CD4-positive, alpha-beta T cell (primary cell): ENCODE measurements at places on chromosomes 4 and X. TPM values are rescaled to one million over a fixed set of nuclear protein-coding genes. Genes with fewer than 3 reads are reported as not detected.

DNA sequence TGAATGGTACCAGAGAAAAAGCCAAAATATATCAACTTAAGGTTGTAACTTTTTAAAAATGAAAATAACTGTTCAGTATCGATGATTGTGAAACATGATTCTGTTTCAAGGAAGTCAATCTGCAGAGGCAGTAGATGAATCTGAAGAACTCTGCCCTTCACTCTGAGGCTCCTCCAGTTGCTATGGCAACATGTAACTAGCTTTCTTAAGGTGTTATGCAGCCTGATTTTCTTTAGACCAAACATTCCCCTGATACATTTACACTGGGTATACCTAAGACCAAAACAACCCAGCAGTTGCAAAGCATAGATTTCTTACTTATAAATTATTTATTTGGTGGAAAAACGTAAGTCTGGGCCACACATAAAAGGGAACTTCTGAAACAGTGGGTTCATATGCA, 133.6 kb upstream of the RASGEF1B start:
- H3K4me3 ChIP-seq = no peak overlapping the region
- no peak overlapping the region for H3K27ac ChIP-seq
- DNase-seq = no peak
- H3K36me3 ChIP-seq = no peaks in the 10 kb centered on the region

- DNase-seq = no peak
- H3K27ac ChIP-seq = no peak overlapping the region
- no peaks in the 10 kb centered on the region for H3K36me3 ChIP-seq
- H3K27me3 ChIP-seq = peaks cover 4% of the 10 kb centered on the region
Observed at GRCh38 chr4:151475035-151475714, 66.2 kb downstream of the FHIP1A start.

- no peak overlapping the region for H3K27ac ChIP-seq
- no peaks in the 10 kb centered on the region for H3K4me1 ChIP-seq
- no peaks in the 10 kb centered on the region for H3K36me3 ChIP-seq
Observed at GRCh38 chr4:73343432-73343831, 60.7 kb upstream of the ALB start.

DNA sequence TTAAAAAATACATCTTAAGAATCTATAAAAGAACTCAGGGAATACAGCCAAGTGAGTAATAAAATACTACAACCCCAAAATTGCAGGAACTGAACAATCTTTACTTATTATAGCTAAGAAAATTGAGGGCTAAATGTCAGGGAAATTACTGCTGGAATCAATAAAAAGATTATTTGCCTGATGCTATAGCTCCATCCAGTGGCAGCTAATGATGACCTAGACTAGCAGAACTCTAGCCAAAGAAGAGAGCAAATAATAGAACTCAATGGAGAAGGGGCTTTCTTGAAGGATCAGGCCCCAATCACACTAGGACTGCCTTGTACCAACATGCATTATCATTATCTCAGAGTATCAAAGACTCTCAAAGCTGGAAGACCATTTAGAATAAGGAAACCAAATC, 85.0 kb upstream of the FAM241A start:
- H3K36me3 ChIP-seq = no peaks in the 10 kb centered on the region
- no peak overlapping the region for H3K4me3 ChIP-seq
- H3K27me3 ChIP-seq = no peaks in the 10 kb centered on the region
- no peak for DNase-seq
- H3K4me1 ChIP-seq = no peaks in the 10 kb centered on the region
- no peak overlapping the region for H3K27ac ChIP-seq

- H3K27me3 ChIP-seq = no peaks in the 10 kb centered on the region
- H3K27ac ChIP-seq = no peak overlapping the region
- DNase-seq = no peak
- no peaks in the 10 kb centered on the region for H3K4me1 ChIP-seq
- no peak overlapping the region for H3K4me3 ChIP-seq
Observed at GRCh38 chr4:144658015-144658567, 12.1 kb downstream of the HHIP start.

- H3K4me3 ChIP-seq = no peak overlapping the region
- peaks cover 11% of the 10 kb centered on the region for H3K36me3 ChIP-seq
- H3K4me1 ChIP-seq = no peaks in the 10 kb centered on the region
Observed at GRCh38 chr4:88759039-88759894, 61.6 kb upstream of the NAP1L5 start.

DNA sequence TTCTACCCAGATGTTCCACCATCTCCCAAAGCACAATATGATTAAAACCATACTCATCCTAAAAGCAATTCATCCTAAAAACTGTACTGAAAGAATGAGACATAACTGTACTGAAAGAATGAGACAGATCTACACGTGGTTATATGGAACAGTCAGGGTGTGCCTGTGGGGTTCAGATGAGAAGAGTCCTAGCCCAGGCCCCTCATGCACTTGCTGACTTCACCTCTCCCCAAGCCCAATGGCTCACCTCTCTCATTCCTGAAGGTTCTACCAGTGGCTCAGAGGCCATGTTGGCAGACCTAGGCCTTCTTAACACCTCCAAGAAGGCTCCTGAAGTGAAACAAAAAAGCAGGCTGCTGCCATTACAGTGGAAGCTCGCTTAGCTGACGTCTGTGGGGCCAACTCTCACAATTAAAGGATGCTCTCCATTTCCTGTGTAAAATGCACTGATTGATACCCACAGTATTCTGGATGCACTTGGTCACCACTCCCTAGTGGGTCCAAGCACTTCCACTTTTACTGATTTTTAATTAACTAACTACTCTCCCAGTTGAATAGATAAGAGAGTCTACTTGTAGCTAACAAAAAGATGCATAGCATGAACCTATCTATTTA, 3.8 kb downstream of the PLAC1 start:
- DNase-seq = no peak
- no peaks in the 10 kb centered on the region for H3K4me1 ChIP-seq
- peaks cover 3% of the 10 kb centered on the region for H3K27me3 ChIP-seq
- no peak overlapping the region for H3K4me3 ChIP-seq
- H3K36me3 ChIP-seq = no peaks in the 10 kb centered on the region
- H3K27ac ChIP-seq = no peak overlapping the region

- no peak overlapping the region for H3K27ac ChIP-seq
- no peaks in the 10 kb centered on the region for H3K27me3 ChIP-seq
- no peak for DNase-seq
- H3K4me3 ChIP-seq = no peak overlapping the region
Observed at GRCh38 chrX:2188330-2188792, 312.4 kb downstream of the DHRSX start.

GRCh38 chrX:40380655-40381488, 199.9 kb upstream of the ATP6AP2 start:
- H3K4me1 ChIP-seq = no peaks in the 10 kb centered on the region
- no peaks in the 10 kb centered on the region for H3K36me3 ChIP-seq
- no peak overlapping the region for H3K4me3 ChIP-seq

DNA sequence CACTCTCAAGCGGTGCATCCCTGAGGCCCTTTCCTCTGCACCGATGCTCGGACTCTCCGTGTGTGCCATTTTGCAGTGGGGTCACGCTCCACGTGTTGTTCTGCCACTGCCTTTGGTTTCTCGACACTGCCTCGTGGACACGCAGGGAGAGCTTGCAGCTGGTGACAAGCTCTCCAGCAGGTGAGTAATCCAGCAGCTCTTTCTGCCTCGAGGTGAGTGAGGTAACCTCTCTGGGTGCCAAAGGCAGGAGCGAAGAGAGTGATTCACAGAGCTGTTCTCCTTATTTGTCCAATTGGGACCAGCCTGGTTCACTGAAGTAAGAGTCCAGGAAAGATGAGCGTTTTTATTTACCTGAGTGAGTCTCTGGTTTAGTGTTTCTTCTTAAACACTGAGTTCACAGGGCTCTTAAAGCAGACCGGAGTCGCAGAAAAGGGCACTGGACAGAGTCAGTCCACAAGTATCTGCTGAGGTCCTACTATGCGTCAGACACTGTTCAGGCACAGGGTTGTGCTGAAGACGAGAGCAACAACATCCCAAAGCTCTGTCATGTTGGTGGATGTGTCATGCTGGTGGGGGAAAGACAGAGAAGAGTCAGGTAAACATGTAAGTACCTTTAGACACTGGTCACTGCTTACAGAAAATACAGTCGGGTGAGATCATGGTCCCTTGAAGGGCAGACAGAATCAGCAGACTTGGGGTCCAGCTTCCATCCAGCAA, 61.8 kb downstream of the FHDC1 start:
- no peaks in the 10 kb centered on the region for H3K4me1 ChIP-seq
- H3K27ac ChIP-seq = no peak overlapping the region
- H3K4me3 ChIP-seq = no peak overlapping the region
- DNase-seq = no peak
- no peaks in the 10 kb centered on the region for H3K36me3 ChIP-seq

Gene KIF4A
- total RNA-seq = 0.19 TPM

Gene ZNF674
- 1.9 TPM for total RNA-seq

Gene NPY2R
- total RNA-seq = not detected

Gene STK26
- total RNA-seq = 27.9 TPM

Gene PNMA6F
- total RNA-seq = not detected

Gene TEX13B
- total RNA-seq = not detected

Gene CSAG1
- not detected for total RNA-seq
